Retinal pigment epithelial cell (primary cell): ENCODE measurements at places on chromosomes 1 and 21.

DNA sequence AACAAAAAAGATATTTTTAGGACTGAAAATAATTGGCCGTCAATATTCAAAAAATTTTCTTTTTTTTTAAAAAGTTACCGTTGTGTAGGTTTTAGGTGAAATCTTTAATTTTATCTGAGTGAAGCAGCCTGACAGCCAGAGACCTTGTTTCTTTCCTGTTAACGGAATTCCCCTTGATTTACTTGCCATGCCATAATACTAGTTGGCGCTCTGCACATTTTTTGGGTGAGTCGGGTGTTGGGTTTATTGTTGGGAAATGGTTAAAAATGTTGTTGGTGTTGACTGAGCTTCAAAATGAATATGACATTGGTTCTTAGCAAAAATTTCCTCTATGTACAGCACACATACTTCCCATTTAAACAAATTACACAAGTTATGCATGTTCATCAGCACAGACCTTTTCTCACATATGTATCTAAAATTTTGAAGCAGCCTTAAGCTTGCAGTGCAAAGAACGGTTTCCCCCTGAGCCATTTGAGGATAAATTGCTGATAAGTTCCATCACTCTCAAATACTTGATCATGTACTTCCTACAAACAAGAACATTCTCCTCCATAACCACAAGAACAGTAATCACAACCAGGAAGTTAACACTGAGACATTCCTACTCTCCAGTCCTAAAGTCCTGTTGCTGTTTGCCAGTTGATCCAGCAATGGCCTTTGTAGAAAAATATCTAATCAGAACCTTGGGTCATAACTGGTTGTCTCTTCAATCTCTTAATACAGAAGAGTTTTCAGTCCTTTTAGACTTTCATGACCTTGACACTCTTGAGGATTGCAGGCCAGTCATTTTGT lies 34.2 kb downstream of the CAMTA1 start:
- no peak for DNase-seq

DNA sequence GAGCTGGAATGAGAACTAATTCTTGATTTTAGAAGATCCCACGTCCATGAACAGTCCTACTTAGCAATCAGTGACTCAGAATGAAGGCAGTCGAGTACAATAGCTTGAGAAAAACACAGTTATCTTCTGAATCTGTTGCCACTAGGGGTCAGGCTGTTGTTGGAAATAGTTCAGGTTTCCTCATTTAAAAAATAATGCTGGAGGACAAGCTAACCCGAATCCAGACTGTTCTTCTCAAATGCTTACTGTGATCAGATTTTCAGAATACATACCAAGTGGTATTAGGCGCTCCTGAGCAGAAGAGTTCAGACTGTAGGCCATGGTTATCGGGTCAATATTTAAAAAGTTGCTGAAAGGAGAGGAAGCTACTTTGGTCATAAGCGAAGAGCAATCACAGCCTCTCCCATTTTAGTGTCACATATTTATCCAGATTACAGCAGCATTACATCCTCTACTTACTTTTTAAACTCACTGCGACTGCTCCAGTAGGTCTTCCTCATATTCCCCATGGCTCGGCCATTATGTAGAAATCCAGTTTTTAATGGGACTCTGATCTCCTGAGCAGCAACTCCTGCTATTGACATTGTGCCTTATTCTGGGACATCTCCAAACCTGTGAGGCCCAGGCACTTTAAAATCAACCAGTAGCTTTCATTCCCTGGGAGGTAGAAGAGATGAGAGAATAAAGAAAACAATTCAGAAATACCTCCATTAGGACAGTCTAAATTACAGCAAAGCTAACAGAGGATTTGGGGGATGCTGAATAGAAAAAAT lies 10.9 kb downstream of the ERRFI1 start:
- DNase-seq = peak; percentile 66

GRCh38 chr1:27275696-27276095 lies 41.3 kb downstream of the WDTC1 start:
- DNase-seq = no peak

DNA sequence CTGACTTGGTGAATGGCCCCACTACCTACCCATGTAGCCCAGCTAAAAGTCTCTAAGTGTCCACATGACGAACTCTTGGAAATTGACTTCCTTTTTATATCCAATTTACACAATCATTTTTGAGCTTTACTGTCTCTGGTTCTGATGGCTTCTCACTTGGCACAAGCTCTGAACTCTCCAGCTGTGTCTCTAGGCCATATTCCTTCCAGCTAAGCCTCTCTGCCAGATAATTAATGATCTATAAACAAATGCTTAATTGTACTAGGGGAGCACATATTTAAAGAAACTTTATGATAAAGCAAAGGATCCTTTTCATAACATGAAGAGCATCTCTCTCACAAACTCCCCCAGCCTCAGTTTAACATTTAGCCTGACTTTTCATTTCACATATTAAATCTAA lies 16.3 kb upstream of the BEND5 start:
- DNase-seq = no peak

DNA sequence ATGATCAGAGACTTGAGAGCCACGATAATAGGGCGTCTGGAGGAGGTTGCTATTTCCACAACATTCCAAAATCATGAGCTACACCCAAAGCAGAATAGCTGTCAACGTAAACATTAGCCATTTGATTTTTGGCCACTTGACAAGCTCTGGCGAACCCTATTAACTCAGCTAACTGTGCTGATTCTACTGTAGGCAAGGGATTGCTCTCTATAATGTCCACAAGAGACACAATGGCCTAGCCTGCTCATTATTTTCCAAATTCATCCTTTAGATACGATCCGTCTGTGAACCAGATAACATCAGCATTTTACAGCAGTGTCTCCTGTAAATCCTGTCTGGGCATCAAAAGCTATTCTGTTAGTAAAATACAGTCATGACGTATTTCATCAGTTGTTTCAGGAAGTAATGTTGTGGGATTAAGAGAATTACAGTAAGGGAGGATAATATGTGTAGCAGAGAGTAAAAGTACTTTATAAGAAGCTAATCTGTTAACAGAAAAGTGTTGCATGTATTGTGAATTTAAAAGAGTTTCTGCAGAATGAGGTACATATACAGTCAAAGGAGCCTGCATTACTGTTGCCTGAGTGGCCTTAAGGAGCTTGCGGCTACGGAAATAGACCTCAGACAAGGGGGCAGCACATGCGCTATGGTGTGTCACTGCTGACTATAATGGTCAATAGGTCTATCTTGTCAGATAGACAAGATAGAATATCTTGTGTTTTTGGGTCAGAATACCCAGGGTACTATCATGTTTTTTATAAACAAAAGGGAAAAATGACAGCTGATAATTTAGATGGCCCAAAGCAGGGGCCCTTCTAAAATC lies 44.9 kb upstream of the TINAGL1 start:
- DNase-seq = peak; percentile 86

GRCh38 chr1:67597336-67597735 lies 87.7 kb upstream of the GADD45A start:
- no peak for DNase-seq

DNA sequence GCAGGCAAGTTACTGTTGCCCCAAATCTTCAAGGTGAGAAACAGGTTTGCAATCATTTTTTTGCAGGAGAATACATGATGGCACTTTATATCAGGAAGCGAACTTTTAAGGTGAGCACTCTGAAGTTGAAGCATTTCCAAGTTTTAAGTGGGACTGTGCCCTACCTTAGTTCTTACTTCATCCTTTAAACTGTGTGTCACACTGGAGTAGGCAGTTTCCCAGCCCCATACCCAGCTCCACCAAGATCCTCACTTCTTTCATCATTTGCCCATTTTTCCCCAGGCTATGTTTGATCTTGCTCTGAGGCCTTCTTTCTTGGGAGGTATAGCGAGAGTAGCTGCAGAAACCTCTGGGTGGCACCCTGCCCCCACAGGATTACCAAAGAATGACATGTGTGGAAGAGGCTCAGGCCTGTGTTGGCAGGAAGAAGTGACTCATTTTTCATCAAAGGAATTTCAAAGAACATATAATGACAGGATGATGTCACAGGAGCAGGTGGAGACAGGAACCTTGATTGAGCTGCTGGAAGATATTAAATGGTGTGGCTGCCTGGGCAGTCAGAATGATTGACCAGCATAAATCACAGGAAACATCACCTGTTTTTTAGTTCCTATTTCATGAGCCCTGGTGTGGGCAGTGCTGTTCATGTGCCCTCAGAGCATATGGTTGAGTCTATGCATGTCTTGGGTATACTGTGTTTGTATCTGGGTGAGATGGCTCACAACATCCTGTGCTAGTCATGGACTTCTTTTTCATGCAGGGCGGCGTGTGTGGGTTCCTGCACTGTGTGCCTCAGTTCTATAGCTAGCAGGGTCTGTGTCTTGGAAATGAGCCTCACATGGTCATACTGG lies 20.8 kb upstream of the MACF1 start:
- peak; percentile 90 for DNase-seq

DNA sequence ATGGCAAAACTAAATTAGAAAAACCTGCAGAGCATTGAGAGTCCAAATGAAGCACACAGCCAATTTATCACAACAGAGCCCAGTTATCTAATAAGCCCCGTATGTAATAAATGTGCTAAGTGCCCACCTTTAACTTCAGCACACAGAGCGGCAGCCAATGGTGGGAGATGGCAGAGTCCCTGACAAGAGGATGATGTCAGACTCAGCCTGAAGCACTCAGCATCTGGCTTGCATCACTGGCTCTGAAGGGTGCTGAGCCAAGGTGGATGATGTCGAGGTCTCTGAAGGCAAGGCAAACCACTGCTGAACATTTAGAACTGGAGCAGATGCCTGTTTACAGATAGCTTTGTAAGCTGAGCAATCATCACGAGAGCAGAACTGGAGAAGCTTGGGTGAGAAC lies 118.3 kb downstream of the NUF2 start:
- DNase-seq = no peak

- DNase-seq = no peak
Observed at GRCh38 chr1:214327514-214327913, 46.6 kb downstream of the SMYD2 start.

DNA sequence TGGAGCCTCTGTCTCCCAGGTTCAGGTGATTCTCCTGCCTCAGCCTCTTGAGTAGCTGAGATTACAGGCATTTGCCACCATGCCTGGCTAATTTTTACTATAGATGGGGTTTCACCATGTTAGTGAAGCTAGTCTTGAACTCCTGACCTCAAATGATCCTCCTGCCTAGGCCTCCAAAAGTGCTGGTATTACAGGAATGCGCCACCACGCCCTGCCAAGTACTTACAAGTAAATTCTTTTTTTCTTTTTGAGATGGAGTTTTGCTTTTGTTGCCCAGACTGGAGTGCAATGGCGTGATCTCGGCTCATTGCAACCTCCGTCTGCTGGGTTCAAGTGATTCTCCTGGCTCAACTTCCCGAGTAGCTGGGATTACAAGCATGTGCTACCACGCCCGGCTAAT lies 42.5 kb downstream of the RPRD2 start:
- DNase-seq = no peak

- peak; percentile 3 for DNase-seq
Observed at GRCh38 chr1:57966751-57967406, 543.0 kb upstream of the DAB1 start.

GRCh38 chr1:16420424-16421118 lies 16.7 kb downstream of the SPATA21 start:
- no peak for DNase-seq

DNA sequence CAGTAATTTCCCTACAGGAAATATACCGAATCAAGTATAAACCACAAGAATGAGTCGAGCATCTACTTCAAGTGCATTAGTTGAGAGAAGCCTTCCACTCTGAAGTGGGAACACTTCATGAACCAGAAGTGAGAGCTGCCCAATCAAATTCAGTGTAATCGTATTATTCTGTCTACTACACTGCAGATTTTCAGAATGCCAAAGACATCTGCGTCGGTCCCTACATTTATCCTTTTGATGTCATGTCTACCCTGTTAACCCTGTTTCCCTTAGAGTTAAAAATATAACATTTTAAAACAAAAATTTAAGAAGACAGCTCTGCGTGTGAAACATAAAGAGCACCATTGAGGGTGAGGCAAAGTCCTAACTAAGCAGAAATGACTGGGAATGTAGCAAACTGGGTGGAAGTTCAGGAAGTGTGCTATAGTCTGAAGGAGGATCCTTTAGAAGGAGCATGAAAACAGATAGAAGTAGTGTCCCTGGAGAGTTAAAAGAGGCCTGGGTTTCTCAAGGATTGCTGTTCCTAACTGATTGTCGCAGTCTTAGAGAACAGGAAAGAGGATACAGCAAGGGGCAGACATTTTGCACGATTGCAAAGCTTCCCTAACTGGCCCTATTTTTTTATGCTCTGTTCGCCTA lies 291.2 kb downstream of the PTPRC start:
- no peak for DNase-seq

DNA sequence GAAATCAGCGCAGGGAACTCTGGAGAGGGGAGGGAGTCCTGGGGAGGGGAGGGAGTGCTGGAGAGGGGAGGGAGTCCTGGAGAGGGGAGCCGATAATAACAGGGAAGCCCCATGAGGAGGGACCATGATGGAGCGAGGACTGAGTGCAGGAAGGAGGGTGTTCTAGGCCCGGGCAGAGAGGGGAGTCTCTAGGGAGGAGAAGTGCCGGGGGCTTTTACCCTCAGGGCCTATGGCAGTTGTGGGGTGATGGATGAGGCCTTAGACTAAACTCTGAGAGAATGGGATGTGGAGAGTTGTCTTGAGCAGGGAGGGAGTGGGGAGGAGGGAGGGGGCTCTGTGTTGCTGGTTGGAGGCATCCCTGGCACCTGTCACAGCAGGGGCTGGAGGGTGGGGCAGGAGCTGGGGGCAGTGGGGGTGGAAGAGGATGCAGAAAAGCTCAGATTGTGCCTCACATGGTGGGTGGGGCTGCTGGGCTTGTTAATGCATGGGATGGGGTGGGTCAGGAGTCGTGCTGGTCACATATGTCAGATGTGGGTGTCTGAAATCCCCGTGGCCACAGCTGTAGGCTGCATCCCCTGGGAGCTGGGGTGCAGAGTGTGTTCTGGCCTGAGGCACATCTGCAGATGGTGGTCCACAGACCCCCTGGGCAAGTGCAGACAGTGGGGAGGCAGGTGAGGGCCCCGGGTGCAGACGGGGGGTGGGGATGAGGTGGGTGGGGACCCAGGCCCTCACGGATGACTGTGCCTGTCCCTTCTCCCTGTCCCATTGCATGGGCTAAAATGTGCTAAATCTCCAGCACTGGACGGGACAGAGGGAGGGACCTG lies 88.4 kb upstream of the COL6A1 start:
- no peak for DNase-seq

DNA sequence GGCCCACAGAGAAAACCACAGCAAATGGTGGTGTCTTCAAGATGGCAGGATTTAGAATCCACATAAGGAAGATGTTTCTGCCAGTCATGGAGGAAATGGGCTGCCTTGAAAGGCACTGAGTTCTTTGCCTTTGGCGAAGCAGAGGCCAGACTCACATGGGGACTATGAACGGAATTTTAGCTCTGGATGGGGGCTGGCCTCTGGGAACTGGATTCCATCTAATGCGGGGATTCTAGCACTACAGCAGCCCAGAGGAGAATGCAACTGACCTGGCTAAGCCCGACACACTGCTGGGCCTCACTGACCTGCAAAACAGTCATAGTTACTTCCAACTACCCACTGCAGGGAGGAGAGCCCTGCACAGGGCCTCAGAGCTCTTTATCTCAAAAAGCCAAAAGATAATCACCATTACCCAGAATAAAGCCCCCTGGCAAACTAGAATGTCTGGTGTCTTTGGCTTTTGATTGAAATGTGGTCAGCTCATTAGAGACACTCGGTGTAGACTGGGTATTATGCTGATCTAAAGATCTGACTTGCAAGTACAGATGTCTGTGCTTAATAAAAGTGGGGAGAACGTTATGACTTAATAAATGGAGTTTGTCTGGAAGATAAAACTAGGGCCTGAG lies 11.6 kb downstream of the HCRTR1 start:
- DNase-seq = no peak

- DNase-seq = no peak
Observed at GRCh38 chr1:229665912-229666558, 40.0 kb downstream of the URB2 start.
